Hepatocyte (in vitro differentiated cells): ENCODE measurements at places on chromosomes 2 and 18.

- no peak for DNase-seq
- H3K27me3 ChIP-seq = peaks cover 5% of the 10 kb centered on the region
- no peaks in the 10 kb centered on the region for H3K4me1 ChIP-seq
These were observed 14.2 kb upstream of the DOCK10 start for GRCh38 chr2:225056330-225057073.

GRCh38 chr2:207248702-207249377, 83.1 kb upstream of the KLF7 start:
- H3K27ac ChIP-seq = no peak overlapping the region
- no peak overlapping the region for H3K4me3 ChIP-seq
- H3K4me1 ChIP-seq = no peaks in the 10 kb centered on the region
- H3K36me3 ChIP-seq = no peaks in the 10 kb centered on the region
- DNase-seq = no peak

DNA sequence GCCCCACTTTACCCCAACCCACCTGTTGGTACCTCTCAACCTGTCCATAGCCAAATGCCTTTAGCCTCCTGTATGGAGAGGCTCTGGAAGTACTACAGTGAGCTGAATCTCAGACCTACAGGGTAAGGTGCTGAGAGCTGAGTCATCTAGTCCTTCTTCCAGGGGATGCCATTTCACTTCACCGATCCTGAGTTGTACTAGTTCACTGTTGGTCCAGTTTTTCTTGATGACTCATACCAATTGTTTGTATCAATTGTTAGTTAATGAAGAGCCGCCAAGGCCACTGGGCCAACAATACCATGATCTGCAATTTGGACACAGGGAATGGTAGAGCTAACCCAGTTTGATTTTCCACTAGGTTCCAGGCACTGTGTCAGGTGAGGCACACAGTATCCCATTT, 257.0 kb downstream of the CLIP4 start:
- no peak for DNase-seq
- no peak overlapping the region for H3K4me3 ChIP-seq
- no peaks in the 10 kb centered on the region for H3K36me3 ChIP-seq
- H3K27ac ChIP-seq = no peak overlapping the region
- H3K27me3 ChIP-seq = no peaks in the 10 kb centered on the region
- H3K4me1 ChIP-seq = no peaks in the 10 kb centered on the region

GRCh38 chr2:161068670-161069069, 91.6 kb upstream of the TANK start:
- DNase-seq = no peak
- no peak overlapping the region for H3K27ac ChIP-seq
- H3K4me3 ChIP-seq = no peak overlapping the region
- H3K36me3 ChIP-seq = no peaks in the 10 kb centered on the region
- H3K27me3 ChIP-seq = no peaks in the 10 kb centered on the region
- no peaks in the 10 kb centered on the region for H3K4me1 ChIP-seq

DNA sequence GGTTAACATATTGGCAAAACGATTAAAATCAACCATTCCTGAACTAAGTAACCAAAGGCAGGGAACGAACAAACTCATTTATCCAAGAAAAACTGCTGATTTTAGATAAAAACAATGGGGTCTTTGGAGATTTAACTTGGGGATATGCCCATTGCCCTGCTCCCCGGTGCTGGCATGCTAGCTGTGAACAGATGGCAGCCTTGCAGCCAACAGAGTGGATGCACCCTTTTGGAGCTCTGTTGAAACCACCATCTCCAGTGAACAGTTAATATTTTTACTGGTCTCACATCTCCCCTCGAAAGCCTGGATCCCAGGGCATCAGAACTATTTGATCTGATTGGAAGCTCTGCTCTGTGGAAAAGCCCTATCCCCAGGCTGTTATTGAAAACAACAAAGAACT, 303.1 kb downstream of the TGIF1 start:
- no peak overlapping the region for H3K27ac ChIP-seq
- DNase-seq = no peak
- H3K27me3 ChIP-seq = no peaks in the 10 kb centered on the region
- no peaks in the 10 kb centered on the region for H3K4me1 ChIP-seq

- H3K36me3 ChIP-seq = no peaks in the 10 kb centered on the region
- no peak for DNase-seq
- H3K4me3 ChIP-seq = no peak overlapping the region
- H3K4me1 ChIP-seq = no peaks in the 10 kb centered on the region
- H3K27me3 ChIP-seq = no peaks in the 10 kb centered on the region
These were observed 13.3 kb downstream of the RIF1 start for GRCh38 chr2:151422917-151423439.

DNA sequence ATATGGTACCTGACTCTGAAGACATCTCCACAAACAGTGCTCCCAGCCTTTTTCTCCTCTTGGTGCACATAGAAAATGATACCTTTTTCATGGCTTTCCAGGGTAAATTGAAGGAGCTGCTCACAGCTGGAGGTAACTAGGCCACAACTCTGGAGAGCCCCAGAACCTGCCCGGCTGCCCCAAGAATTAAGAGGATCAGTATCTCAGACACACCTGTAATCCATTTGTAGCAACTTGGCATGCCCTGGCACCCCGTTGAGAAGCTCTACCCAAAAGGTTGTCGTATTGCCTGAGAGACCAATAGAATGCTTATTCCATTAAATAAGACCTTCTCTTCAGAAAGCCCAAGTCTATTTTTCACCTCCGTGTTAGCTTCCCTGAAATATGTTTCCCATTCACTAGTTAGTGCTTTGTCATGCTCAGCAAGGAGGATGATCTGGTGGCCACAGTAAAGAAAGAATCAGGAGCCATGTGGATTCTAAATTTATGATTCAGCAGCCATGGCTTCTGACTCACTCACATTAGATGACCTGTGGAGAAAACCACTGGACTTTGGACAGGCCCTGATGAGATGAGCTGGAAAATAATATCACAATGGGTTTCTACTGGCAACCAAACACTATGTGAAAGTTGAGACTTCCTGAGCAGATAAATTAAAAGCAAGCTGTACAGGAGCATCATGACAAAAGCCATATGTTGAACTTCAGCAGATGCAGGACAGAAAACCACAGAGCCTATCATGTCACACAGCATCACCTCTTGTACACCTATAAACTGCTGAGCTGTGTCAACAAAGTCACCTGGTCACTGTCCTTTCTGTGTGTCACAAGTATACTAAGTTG, 253.3 kb upstream of the OSR1 start:
- H3K27ac ChIP-seq = peak overlapping the region; percentile 51
- DNase-seq = peak; percentile 47
- no peaks in the 10 kb centered on the region for H3K36me3 ChIP-seq
- no peaks in the 10 kb centered on the region for H3K4me1 ChIP-seq

DNA sequence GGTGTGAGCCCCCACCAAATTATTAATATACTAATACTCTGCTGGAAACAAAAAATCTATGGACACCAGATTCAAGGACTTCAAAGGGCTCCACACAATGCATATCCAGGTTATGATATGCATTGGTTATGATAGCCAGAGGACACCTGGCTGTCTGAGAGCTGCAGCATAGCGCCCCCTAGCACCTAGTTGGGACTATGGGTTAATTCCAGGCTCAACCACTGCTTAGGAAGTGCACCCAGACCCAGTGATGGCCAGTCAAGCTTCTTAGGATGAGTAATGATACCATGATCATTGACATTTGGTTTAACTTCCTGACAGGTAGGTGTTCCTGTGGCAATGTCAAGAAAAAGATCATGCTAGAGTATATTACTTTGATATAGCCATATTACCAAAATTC, 3.8 kb upstream of the FRZB start:
- no peak overlapping the region for H3K27ac ChIP-seq
- H3K36me3 ChIP-seq = no peaks in the 10 kb centered on the region
- no peaks in the 10 kb centered on the region for H3K27me3 ChIP-seq
- H3K4me1 ChIP-seq = peaks cover 17% of the 10 kb centered on the region

DNA sequence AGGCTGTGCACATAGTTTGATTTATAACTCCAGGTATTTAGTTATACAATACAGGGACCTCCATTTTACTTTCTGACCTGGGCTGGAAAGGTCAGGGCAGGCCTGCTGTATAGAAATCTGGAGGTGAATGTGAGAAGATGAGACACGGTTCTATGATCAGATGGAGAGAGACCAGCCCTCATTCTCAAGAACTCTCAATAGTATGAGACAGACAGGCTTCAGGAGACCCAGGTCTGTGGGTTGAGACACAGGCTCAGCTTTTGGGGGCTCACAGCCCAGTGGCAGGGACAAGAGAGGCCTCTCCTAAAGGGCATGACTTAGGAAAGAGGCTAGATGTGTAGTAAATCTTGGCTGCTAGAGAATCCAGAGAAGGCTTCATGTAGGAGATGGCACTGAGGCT, 719 bp upstream of the ATP6V1B1 start:
- H3K27ac ChIP-seq = no peak overlapping the region
- H3K27me3 ChIP-seq = peaks cover 18% of the 10 kb centered on the region
- H3K36me3 ChIP-seq = no peaks in the 10 kb centered on the region
- no peak overlapping the region for H3K4me3 ChIP-seq
- H3K4me1 ChIP-seq = no peaks in the 10 kb centered on the region

DNA sequence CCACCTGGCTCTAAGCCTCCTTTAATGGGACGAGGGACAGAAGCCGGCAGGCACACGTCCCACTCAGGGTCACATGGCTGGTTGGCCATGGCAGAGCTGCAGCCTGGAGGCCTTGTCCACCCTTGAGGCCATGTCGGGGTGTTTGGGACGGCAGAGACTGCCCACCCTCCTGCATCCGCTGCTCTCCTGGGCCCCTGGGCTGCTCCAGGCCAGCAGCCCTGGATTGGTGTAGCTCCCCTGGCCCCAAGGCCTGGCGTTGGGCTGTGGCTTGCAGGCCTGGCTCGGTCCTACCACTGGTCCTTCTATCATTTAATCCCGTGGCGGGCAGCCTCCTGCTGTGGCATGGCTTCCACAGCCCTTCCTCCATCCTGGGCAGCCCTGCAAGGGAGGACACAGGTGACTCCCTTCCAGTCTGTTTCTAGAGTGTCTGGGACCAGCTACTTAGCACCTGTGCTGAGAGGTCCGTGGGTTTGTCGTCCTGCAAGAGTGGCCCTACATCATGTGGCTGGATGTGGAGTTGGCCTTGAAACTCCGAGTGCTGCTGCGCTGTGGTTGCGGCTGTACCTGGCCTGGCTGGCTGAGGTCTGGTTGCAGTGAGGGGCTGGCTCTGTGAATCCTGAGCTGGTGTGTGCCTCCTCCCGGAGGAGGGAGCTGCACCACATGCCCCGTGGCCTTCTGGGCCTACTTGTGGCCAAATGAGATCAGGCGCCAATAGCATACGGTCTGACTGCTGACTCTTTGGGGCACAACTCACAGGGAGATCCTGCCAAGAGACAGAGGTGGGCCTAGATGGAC, 67.3 kb downstream of the SH3RF3 start:
- H3K4me3 ChIP-seq = no peak overlapping the region
- no peaks in the 10 kb centered on the region for H3K27me3 ChIP-seq
- no peaks in the 10 kb centered on the region for H3K4me1 ChIP-seq
- no peaks in the 10 kb centered on the region for H3K36me3 ChIP-seq
- DNase-seq = no peak

- no peaks in the 10 kb centered on the region for H3K4me1 ChIP-seq
- no peak overlapping the region for H3K27ac ChIP-seq
- no peaks in the 10 kb centered on the region for H3K27me3 ChIP-seq
These were observed 142.9 kb upstream of the FIGN start for GRCh38 chr2:163878718-163879117.

DNA sequence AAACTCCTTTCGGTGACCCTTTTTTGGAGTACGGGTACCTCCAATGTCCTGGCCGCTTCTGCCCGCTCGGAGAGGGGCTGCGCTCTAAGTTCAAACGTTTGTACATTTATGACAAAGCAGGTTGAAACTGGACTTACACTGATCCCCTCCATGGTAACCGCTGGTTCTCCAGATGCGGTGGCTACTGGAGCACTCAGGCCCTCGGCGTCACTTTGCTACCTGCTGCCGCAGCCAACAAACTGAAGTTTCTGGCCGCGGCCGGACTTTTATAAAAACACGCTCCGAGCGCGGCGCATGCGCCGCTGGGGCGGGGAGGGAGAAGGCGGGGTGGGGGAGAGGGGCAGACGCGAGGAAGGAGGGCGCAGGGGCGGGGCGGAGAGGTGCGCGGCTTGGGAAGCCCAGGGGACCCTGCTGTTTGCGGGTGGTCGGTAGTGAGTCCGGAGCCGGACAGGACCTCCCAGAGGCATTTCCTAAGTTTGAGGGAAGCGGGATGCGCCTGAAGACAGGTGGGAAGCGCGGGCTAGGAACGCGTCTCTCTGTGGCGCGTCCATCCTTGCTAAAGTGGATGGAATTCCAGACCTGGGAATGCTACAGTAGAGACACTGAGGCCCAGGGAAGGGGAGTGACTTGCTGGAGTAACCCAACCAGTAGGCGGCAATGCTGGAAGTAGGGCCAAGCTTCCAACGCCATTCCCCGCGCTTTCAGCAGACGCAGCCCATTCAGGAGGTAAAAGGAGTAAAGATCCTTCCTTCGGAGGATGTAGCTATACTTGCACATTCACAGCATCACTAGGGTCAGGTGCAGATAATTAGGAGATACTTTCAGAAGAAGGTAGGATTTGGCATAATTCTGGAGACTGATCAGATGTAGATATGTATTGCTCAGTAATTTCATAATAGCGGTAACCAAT, at the start of gene CXCR4:
Gene CXCR4 (minus strand): TSS at position 241 of the 910 bp plus-strand sequence. CDS start 89 bp downstream, at position 152.
- no peak within 1 kb of the TSS for H3K27ac ChIP-seq
- peaks cover 88% of the 10 kb centered on the region for H3K27me3 ChIP-seq
- peak within 1 kb of the TSS; percentile 65 for H3K4me3 ChIP-seq
- H3K4me1 ChIP-seq = peaks cover 22% of the 10 kb centered on the region
- H3K36me3 ChIP-seq = no peaks in the 10 kb centered on the region

DNA sequence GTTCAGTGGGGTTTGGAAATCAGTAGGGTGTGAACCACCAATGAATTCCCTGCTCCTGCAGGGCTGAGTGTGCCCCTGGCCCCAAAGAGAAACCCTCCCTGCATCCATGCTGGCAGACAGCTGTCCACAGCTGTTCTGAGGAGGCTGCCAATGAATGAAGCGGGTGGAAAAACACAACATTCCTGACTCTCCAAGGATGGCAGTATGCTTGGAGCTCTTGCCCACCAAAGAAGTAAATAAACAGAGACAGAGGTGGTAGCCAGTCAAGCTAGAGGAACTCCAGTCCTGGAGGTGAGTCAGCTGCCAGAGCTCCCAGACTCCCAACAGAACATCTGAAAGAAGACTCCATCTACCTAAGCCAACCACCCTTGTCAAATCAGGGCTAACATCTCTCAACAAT, 6.2 kb downstream of the ZBTB7C start:
- H3K4me1 ChIP-seq = peaks cover 2% of the 10 kb centered on the region
- H3K4me3 ChIP-seq = no peak overlapping the region
- H3K27ac ChIP-seq = no peak overlapping the region
- peaks cover 50% of the 10 kb centered on the region for H3K27me3 ChIP-seq

DNA sequence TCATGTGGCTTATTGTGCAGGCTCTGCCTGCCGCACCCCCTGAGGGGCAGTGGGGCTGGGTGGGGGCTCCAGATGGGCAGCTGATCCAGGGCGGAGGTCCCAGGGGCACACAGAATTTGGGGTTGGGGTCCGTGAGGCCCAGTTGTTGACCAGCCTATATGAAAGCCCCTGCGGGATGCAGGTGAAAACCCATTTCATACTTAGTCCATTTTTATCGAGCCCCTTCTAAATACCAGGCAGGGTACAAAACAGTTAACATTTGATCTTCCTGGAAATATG, 30.6 kb downstream of the MYO7B start:
- no peaks in the 10 kb centered on the region for H3K36me3 ChIP-seq
- H3K27ac ChIP-seq = no peak overlapping the region
- no peak for DNase-seq
- H3K4me3 ChIP-seq = no peak overlapping the region
- no peaks in the 10 kb centered on the region for H3K27me3 ChIP-seq
